ENCODE measurements at places on chromosomes 1 and 21.
A peak's percentile ranks its signal among the peaks of the same experiment; 100 is the strongest.

GRCh38 chr1:11521582-11522399, 42.8 kb downstream of the DISP3 start:
- no peak for DNase-seq

- DNase-seq: no peak
Observed at GRCh38 chr1:2591581-2592261, 5.1 kb downstream of the PRXL2B start.

DNA sequence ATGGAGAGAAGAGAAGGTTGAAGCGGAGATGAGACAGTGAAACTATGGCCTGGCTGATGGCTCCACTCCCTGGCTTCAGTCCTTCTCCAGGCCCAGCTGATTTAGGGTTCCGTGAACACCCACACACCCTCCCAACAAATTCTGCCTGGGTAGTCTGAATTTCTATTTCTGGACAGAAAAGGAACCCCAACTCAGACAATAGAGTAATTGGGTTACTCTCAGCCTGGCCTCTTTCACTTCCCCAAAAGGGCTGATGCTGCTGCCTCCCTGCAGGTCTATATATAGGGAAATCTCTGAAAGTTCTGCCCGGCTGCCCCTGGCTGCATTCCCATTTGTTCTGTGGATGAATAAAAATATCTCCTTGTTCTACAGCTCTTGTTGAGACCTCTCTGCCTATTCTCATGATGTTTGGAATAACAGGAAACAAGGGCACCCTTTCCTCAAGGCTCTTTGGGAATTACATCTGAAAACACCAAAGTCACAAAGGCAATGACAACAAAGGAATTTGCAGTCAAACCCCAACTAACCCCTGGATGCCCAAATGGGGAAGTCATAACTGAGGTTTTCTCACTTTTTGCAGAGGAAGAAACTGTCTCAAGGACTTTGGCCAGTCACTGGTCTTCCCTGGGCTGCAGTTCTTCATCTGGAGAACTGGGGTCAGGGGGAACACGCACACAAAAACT, 11.4 kb upstream of the ZSCAN20 start:
- no peak for DNase-seq

GRCh38 chr1:212328248-212328647, 43.0 kb downstream of the PPP2R5A start:
- no peak for DNase-seq

- no peak for DNase-seq
Observed at GRCh38 chr1:48730164-48730910, 46.4 kb downstream of the BEND5 start.

DNA sequence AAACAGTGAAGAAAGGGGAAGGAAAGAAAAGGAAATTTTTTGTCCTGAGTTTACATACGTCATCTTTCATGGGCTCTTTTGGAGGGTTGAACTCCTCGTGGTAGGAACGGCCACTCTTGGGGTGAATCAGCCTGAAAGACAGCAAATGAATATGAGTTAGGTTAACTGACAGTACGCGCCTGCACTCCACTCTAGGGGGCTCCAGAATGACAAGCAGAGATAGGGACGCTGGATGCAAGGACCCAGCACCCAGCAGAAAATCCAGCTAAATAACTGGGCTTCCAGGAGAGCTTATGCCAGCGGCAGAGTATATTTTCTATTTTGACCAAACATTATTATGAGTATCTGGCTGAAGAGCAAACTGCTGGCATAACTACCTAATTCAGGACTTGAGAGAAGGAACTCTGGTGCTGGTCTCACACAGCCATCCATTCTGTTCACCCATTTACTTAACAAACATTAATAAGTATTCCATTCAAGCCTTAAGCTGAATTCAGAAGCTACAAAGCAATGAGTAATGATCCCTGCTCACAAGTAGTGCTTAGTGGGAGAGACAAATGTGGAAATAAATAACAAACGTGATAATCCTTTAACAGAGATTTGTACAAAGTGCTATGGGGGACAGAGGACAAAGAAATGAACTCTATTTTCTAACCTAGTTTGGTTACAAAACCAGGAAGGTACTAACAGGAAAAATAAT, 22.1 kb downstream of the AK2 start:
- no peak for DNase-seq

GRCh38 chr1:232805269-232806185, at the start of gene MAP10:
TSS of gene MAP10 (plus strand) at chr1:232805416. CDS start at chr1:232805450, 34 bp downstream.
- DNase-seq: peak; percentile 77

- no peak for DNase-seq
Observed at GRCh38 chr1:99352821-99353220, 88.5 kb downstream of the PLPPR4 start.

DNA sequence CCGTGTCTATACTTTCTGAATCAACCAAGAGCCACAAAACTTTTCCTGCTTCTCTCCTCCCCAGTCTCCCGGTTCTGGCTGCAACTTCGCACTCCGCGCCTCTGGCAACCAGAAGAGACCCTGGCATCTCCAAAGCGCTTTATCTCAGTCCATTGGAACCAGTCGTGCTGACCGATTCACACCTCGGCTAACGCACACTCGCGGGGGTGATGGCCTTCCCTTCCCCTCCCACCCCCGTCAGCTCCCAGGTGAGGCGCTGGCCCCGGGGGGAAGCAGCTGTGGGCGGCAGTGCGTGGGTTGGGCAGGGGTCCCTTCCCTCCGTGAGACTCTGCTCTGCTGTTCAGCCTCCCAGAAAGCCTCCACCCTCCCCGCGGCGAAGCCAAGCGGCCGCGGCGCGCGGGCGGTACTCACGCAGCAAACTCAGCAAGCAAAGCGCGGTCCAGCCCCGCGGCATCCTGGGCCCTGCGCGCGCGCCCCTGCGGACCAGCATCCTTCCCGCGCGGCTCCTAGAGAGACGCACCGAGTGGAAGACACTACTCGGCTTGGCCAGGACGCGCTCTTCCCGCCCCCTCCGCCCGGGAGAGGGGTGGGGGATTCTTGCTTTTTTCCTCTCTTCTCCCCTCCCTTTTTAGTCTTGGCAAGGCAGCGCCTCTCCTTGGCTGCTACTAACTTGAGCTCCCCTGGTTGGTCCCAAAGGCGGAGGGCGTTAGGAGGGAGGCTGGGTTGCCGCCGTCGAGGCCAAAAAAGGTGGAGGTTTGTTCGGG, at the start of gene CD34:
TSS of gene CD34 (minus strand) at position 535 of the 764 bp plus-strand sequence. CDS start at position 490, 45 bp downstream.
- DNase-seq: no peak

DNA sequence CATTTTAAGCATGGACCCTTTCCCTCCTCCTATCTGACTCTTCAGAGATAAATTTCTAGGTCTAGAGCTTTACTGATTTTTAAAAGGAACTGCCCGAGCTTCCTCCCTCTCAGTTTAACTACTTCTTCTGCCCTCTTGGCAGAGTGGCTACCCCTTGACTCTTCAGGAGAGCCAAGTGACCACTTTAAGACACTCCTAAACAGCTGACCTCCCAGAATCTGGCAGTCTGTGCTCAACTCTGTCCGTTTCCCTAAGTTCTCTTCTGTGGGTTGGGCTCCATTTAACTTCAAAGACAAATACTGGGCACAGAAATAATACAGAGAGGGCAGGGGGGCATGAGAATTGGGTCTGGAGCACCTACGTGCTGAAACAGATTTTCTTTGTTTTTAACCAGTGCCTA, 196.3 kb upstream of the FOXD3 start:
- DNase-seq: no peak

- DNase-seq: no peak
Observed at GRCh38 chr21:34740198-34740597, 71.4 kb downstream of the CLIC6 start.

DNA sequence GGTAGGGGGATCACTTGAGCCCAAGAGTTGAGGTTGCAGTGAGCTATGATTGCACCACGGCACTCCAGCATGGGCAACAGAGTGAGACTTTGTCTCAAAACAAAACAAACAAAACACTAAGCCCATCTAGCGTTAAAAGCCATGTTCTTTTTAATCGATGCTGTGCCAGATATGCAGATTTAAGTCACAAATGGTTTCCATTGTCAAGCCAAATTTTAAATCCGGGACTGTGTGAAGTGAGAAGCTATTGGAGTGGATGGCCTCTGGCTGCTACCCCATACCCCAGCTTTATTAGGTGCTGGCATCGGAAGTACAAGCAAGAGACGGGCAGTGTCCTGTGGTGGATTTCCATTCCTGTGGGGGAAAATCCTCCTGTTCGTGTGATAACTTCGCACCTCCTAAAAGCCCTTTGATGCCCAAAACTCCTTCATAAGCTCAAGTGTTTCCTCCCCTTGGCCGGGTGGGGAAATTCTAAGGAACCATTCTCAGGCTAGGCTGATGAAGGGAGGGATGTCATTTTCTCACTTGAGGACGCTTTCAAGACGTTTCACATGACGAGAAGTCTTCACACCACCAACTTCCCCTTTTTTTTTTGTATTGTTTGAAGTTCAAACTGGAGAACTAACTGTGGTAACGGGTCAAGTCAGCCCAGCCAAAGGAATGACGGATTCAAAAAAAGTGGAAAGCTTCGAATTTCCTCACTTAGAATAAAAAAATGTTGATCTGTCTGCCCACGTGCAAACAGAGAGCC, 140.8 kb downstream of the KAZN start:
- no peak for DNase-seq

- DNase-seq: peak; percentile 23
Observed at GRCh38 chr1:39238476-39238875, 34.0 kb downstream of the MACF1 start.

DNA sequence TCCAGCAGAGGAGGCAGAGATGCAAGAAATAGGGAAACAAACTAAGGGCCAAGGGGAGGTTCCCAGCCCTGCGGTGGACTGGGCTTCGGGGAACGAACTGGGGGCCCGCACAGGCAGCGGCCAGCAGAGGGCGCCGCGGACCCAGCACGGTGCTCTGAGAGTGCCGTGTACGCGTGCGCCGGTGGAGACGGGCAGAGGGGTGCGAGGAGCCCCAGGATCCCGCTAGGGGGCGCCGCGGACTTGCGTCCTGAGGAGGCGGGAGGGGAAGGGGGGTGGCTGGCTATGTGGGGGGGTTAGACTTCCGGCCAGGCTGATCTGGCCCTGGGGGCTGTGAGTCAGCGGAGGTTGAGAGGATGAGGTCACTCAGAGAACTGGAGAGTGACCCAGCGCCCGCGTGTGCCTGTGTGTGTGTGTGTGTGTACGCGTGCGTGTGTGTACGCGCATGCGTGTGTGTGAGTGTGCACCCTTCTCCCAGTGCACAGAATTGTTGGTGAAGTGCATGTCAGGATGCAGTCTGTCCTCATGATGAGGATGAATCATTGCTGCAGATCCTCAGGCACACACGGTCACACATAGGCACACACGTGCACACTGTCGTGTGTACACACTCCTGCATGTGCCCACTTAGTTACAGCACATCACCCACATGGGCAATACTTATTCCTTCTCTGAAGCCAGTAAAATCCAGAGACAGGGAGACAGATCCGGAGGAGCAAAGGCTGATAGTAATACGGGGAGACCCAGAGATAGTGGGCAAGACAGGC, 17.0 kb downstream of the NES start:
- peak; percentile 94 for DNase-seq

- peak; percentile 62 for DNase-seq
Observed at GRCh38 chr1:11784993-11785769, 20.6 kb downstream of the MTHFR start.

- DNase-seq: no peak
Observed at GRCh38 chr21:38646213-38646837, 148.0 kb upstream of the ERG start.

DNA sequence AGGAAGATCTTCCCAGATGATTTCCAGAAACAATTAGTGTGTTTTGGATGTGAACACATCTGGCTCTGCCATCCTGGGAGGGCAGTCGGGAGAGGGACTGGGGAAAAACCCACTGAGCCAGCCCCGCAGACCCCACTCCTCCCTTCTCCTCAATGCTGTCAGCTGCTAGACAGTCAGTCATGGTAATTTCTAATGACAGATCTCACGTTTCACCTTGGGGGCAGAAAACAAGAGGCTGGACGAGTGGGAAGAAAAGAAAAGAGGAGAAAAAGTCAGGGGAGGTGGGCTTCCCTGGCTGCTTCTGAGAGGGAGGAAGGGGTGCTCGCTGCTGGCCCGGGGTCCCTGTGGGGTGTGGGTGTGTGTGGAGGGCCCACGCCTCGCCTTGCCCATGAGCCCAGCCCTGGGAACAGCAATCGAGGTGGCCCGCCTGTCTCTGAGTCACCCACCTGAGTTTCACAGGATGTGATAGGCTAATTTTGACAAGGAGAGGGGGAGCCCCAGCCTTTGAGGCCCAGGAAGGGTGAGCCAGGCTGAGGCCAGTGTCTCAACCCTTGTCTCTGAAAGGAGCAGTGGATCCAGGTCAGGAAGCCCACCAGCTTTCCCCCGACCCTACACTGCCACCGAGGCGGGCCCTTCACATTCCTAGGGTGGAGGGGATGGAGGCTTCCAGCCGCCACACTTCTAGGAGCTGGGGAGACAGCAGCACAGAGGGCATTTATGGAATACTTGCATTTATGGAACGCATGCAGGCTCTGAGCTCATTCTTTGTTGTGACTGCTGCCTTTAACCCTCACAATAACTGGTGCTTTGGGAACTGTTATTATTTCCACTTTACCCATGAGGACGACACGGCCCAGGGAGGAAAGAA, 49.1 kb upstream of the IFNLR1 start:
- DNase-seq: no peak

DNA sequence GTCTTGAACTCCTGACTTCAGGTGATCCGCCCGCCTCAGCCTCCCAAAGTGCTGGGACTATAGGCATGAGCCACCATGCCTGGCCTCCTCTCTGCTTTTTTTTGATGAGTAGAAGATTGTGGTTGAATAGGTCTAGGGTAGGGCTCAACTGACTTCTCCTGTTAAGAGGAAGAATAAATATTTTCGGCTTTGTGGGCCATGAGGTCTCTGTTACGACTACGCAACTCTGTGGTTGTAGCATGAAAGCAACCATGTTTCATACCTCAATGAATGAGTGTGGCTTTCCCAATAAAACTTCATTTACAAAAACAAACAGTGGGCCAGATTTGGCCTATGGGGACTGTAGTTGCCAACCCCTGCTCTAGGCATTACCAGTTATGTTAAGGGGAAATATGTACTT, 67.8 kb downstream of the NID1 start:
- no peak for DNase-seq

DNA sequence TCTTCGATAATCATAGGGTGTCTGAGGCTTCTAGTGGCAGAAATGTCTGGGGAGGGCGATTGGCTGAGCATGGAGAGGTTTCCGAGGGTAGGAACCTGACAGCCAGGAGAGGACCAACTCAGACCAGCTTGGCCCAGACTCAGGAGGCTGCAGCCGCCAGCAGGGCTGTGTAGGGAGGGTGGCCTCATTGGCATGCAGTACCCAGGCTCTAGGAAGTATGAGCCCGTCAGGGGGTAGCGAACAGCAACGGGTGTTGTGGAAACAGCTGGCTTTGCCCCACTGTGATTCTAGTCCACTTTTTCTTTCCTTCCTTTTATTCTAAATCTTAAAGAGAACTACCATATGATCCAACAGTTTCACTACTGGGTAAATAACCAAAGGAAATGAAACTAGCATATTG, 103.3 kb downstream of the DIRAS3 start:
- no peak for DNase-seq

- no peak for DNase-seq
Observed at GRCh38 chr1:1567152-1567875, 7.3 kb downstream of the SSU72 start.

GRCh38 chr1:178488393-178488792, 8.4 kb downstream of the CLEC20A start:
- DNase-seq: no peak

GRCh38 chr1:160647329-160647720, 481 bp upstream of the SLAMF1 start:
- no peak for DNase-seq
